Dermis blood vessel endothelial cell (primary cell): ENCODE measurements at places on chromosomes 2 and 18. TPM values are rescaled to one million over a fixed set of nuclear protein-coding genes. Genes with fewer than 3 reads are reported as not detected.

The C2orf78 gene
- not detected in 2 replicates for total RNA-seq

DNA sequence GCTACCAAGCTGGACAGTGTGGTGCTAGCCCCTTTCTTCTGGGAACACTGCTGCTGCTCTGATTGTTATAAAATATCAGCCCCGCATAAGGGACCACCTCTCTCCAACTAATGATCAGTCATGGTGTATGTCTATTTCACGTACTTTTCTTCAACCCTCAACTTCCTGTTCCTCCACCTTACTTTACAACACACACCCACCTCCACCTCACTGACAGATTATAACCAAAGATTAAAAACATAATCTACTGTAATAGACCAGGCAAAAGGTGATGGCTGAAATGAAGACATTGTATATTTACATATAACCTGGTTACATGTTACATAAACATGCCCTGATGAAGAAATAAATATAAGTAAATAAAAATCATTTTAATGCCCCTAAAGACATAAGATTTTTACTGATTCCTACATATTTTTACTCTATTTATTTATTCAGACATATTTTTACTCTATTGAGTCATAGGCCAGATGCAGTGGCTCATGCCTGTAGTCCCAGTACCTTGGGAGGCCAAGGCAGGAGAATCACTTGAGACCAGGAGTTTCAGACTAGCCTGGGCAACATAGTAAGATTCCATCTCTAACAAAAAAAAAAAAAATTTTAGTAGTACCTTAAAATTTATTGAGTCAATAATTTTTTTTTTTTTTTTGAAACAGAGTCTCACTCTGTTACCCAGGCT lies 12.8 kb downstream of the STK39 start:
- no peak for DNase-seq

- DNase-seq = no peak
These were observed 119.7 kb downstream of the GAREM1 start for GRCh38 chr18:32351032-32351431.

DNA sequence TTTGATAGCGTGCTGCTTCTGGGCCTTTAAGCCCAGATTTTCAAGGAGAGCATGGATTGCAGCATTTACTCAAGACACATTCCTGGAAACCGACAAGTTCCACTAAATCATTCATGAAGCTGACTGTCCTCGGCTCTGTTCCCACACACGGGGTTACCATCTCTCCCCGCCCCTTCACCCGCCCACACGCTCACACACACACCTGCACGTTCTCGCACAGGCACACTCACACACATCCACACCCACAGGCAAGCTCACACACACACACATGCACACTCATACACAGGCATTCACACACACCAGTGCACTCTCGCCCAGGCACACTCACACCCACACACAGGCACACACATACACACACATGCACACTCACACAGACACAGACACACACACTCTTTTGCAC lies 150.0 kb upstream of the AGAP1 start:
- DNase-seq = no peak

The SLC38A11 gene
- total RNA-seq = not detected in 2 replicates

DNA sequence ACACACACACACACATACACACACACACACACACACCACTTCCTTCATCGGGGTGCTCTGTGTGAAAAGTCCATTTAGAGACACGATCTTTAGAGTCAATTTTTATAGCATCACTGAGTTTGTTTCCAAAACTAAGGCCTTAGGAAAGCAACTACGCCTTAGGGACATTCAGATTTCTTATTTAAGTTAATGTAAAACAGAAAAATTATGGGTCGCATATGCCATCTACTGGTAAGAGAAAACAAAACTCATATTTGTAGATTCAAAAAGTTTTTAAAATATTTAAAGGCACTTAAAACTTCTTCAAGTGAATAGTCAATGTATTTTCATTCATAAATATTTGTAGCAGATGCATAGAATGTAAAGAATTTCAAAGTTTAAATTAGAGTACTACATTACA lies 166.2 kb downstream of the ATAD2B start:
- DNase-seq = peak; percentile 70

DNA sequence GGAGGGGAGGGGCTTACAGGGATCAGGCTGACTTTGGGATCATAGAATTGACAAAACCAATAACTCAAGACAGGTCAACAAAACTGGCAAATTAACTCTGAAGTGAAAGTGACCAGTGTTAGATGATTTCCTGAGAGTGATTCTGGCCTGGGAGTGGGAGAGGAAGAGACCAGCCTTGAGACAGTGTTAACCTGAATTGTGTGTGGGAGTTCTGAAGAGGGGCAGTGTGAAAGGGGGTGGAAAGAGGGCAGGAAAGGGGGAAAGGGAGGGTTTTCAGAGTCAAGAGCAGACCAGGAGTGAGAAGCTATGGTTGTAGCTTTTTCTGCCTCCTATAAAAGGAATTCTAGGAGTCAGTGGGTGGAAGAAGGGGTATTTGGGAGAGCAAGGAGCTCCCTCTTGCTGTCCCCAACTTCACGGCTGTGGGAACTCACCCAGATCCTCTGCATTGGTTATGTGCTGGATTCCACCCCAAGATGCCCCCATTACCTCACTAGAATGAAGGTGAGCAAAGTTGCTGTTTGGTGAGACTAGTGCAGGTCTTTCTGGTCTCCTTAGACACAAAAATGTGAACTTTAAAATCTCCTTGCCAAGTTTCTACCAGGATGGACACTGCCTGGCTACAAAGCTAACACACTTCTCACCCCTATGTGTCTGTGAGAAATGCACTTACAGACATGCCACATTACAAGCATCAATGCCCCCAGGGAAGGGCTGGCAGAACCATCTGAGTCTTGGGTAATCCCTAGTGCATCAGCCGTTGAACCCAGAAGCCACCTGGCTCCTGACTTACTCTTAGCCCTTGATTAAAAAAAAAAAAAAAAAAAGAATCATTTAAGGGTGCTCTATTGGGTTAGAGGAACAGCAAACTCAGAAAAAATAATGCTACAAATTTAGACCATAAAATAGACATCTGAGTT lies 61.6 kb downstream of the BMP10 start:
- no peak for DNase-seq

The B3GNT2 gene
- total RNA-seq = 30.8 and 31.8 TPM in 2 replicates

- no peak for DNase-seq
These were observed 190.7 kb downstream of the CDCA7 start for GRCh38 chr2:173545364-173545763.

The GORASP2 gene
- total RNA-seq = 22.0 and 30.3 TPM in 2 replicates

DNA sequence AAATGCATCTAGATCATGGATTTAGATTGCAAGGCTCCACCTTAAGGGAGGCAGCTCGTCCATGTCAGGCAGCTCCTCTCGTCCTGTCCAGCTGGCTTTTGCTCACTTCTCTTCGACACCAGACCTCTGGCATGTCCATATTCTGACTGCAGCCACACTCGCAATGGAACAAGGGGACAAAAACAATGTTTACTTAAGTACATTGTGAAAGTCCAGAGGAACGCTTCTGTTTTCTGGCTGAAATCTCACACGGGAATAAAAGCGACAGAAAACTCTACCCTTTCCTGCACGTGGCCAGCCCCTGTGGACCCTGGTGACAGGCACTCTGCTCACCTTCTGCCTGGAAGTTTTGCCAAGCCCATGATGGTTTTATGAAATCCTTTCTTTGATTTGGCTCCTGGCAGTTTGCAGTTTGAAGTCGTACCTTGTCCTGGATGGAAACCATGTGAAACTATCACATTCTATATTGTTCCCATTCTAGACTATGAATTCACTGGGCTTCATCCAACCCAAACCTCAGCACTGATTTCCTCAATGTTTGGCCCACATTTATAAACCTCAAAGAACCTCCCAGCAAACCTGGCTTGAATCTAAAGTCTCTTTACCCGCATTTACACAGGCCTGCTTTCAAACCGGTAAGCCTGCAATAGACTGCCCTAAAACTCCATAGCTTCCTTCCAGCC lies 134.3 kb upstream of the PIEZO2 start:
- DNase-seq = no peak

DNA sequence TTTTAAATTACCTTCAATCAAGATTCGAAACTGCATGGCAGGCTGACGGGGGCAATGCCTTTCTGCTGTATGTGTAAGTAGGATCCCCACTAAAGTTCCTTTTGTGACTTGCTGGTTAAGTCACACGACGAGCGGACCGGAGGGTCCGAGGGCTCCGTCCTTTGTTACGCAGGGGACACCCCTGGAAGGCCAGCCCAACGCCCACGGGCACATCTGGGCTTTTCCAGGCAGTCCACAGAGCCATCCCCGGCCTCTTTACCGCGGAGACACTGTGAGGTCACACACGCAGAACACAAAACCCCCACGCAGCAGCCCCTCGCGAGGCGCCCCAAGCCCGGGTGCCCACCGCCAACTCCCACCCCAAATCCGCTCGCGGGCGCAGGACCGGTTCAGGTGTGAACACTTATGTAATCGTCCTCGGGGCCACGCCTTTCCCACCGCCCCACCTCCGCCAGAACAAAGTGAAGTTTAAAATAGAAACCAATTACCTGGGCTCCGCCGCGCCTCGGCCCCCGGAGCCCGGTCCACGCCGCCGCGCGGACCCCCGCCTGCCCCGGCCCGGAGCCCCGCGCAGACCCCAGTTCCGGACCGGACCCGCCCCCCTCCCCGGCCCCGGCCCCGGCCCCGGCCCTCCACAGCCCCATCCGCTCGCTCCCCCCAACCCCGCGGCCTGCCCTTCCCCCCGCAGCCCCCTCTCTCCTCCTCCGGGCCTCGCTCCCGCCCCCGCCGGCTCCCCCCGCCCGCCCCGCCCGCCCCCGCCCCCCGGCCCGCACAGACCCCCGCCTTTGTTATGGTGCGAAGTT lies 4.2 kb downstream of the ZNF516 start:
- DNase-seq = peak; percentile 37

The LIMS3 gene
- 6.0 and 9.4 TPM in 2 replicates for total RNA-seq

DNA sequence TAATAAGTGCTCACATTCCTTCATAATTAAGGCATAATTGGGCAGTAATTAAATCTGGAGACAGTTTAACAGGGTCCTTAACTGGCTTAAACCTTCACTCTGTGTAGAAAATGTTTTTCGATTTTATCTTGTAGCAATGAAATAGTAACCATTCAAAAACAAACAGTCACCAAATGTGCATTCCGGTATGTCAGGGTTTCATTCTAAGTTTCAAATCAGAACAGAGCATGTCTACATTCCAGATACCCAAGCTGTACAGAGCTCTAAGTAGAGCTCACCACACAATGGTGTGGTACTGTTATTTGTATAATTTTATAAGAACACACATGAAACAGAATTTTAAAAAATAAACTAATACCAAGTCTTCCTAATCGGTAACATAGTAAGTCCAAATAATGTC lies 52.6 kb downstream of the SMAD2 start:
- no peak for DNase-seq

The RAMP1 gene
- 0.85 TPM in 1 of 2 replicates, not detected in the other for total RNA-seq

The EPB41L5 gene
- 30.2 and 30.8 TPM in 2 replicates for total RNA-seq

DNA sequence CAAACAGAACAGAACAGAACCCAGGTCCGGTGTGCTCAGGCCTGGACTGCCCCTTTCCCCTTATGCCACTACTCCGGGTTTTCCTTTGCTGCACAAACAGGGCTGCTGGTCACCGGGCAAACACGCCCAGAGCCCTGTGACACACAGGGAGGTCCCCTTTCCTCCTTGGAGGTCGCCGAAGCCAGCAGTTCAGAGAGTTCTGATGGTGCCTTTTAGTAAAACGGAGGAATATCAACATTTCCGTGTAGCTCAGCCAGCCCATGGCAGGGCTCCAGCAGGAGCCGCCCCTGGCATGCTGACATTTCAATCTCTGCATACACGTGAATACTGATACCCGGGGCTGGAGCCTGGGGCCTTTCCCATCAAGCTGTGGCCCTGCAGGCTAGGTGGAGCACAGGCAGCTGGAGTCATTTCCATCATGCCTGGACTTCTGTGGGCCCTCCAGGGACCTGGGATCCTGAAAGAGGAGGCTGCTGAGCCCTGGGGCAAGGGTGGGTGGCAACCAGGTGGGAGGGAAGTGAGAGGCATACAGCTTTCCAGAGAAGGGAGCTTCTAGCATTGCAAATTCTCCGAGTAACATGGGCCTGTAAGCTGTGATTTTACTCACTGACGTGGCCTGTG lies 91.4 kb upstream of the PXDN start:
- DNase-seq = no peak

- no peak for DNase-seq
These were observed 332.5 kb downstream of the PID1 start for GRCh38 chr2:228938629-228939028.

- peak; percentile 59 for DNase-seq
These were observed 691 bp downstream of the BIRC6 start for GRCh38 chr2:32357318-32358110.

GRCh38 chr2:233208382-233209116 lies 42.9 kb upstream of the ATG16L1 start:
- peak; percentile 22 for DNase-seq

The TSPYL6 gene
- not detected in 2 replicates for total RNA-seq

The CHMP1B gene
- 71.8 and 89.3 TPM in 2 replicates for total RNA-seq

DNA sequence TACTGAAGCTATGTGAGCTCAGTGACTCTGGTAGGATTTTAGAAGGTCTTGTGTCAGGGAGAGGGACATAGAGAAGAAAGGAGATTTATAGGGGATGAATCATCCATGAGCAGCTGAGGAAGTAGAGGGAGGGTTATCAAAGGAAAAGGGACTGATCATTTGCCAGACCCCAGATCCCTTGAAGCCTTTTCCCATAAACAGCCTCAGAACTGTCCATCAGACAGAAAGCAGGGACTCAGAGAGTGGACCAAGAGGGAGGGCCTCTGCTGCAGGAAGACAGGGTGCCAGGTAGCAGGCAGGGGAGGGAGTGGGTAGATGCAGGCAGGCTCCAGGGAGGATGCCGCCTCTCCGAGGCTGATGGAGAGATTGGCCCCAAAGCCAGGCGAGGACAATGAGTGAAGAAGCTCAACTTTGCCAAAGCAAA lies 133.9 kb downstream of the TNS1 start:
- DNase-seq = peak; percentile 26
